ENCODE measurements at places on chromosomes 3 and 15.

DNA sequence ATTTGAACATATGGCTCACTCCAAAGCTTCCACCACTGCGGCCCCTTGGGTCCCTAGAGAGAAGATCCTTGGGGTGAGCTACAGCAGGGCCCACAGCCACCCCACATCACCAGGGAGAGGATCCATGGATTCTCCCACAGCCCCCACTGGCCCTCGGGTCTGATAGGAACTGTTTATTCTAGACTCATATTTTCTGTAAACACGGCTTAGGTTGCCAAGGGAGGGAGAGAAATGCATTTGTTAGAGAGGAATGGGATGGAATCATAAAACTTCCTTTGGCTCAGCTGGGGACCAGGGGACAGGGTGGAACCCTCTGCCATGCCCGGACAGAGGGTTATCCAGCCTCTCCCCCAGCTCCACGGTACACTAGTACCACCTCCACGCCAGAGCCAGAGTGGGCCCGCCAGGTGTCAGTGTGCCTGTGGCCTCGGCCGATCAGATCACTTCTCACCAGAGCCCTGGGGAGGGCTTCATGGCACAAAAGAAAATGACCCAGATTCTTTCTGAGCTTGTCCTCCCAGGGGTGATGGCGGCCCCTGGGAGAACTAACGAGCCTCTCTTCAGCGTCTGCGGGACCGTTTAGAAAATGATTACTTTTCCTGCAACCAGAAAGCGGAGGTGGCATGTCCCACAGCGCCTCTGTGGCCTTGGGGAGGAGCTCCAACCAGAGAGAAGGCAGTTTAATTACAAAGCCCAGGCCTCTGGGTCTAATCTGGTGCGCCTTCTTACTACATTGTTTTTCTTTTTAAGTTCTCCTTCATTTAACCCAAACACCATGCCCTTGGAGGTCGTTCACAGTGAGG, 33.7 kb downstream of the ADCY5 start:
- H3K27me3 ChIP-seq: no peaks in the 10 kb centered on the region
- no peaks in the 10 kb centered on the region for H3K4me1 ChIP-seq
- no peak overlapping the region for H3K4me3 ChIP-seq
- no peaks in the 10 kb centered on the region for H3K36me3 ChIP-seq
- H3K27ac ChIP-seq: no peak overlapping the region

GRCh38 chr3:55322638-55323037, 164.5 kb downstream of the WNT5A start:
- no peak for DNase-seq
- H3K36me3 ChIP-seq: no peaks in the 10 kb centered on the region
- H3K27me3 ChIP-seq: no peaks in the 10 kb centered on the region
- H3K27ac ChIP-seq: no peak overlapping the region

- peak; percentile 22 for DNase-seq
- H3K27ac ChIP-seq: peak within 1 kb of the TSS; percentile 76
- peaks cover 15% of the 10 kb centered on the region for H3K4me1 ChIP-seq
- peaks cover 4% of the 10 kb centered on the region for H3K36me3 ChIP-seq
- no peaks in the 10 kb centered on the region for H3K27me3 ChIP-seq
- H3K4me3 ChIP-seq: peak within 1 kb of the TSS; percentile 71
Observed at GRCh38 chr3:183825456-183826161, at the start of gene MAP6D1. MAP6D1 (minus strand) TSS chr3:183825577; CDS start chr3:183825547, 30 bp downstream.

GRCh38 chr3:110419096-110419495, 652.5 kb upstream of the NECTIN3 start:
- DNase-seq: no peak
- H3K27ac ChIP-seq: peak overlapping the region; percentile 61
- H3K36me3 ChIP-seq: no peaks in the 10 kb centered on the region
- H3K27me3 ChIP-seq: no peaks in the 10 kb centered on the region
- peaks cover 42% of the 10 kb centered on the region for H3K4me1 ChIP-seq

DNA sequence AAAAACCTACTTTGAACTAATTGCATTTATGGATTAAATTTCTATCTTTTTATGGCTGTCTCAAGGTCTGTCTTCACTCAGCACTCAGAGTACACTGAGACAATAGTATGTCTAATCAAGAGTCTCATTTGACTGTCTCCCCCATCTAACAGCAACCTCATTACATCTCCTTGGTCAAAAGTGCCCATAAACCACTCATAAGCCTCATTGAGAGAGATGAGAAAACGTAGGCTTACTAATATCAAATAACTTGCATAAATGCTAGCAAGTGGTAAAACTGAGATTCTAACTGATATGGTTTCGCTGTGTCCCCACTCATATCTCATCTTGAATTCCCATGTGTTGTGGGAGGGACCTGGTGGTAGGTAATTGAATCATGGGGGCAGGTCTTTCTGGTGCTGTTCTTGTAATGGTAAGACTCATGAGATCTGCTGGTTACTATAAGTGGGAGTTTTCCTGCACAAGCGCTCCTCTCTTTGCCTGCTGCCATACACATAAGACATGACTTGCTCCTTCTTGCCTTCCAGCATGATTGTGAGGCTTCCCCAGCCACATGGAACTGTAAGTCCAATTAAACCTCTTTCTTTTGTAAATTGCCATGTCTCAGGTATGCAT, 113.9 kb downstream of the TFDP2 start:
- H3K4me3 ChIP-seq: no peak overlapping the region
- DNase-seq: no peak
- no peaks in the 10 kb centered on the region for H3K27me3 ChIP-seq

DNA sequence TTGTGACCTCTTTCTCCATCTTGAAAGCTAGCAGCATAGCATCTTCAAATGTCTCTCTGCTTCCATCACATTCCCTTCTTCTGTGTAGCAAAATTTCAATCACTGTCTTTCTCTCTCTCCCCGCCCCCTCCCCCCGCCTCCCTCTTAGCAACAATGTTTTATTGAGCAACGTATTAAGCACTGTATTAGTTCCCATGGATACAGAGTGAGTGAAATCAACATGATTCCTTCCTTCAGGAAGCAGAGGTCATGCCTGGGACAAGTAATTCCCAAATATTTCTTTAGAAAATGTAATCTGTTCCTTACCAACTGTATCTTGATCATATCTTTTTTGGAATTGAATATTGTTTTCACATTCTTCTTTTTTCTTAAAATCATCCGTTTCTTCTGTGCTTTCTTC, 373.7 kb upstream of the NECTIN3 start:
- H3K4me3 ChIP-seq: no peak overlapping the region
- DNase-seq: no peak
- H3K4me1 ChIP-seq: no peaks in the 10 kb centered on the region
- no peaks in the 10 kb centered on the region for H3K27me3 ChIP-seq
- H3K36me3 ChIP-seq: no peaks in the 10 kb centered on the region

DNA sequence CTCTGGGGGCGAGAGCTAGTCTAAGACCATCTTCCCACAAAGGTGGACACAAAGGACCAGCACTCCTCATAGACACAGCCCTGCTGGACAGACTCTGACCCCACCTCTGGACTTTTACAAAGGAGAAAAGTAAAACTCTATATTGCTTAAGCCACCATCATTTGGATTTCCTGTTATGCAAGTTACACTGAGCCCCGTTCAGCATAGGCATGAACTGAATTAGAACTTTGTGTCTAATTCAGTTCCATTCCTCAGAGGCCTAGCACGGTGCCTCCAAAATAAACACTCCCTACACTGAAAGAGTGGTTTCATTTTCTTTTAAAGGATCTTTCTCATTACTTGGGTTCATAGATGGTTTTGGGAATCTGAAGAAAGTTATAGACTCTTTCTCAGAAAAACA, 79.2 kb upstream of the OCA2 start:
- H3K27ac ChIP-seq: no peak overlapping the region
- H3K4me1 ChIP-seq: no peaks in the 10 kb centered on the region
- H3K4me3 ChIP-seq: no peak overlapping the region

GRCh38 chr3:149701206-149701976, 43.6 kb upstream of the WWTR1 start:
- H3K36me3 ChIP-seq: no peaks in the 10 kb centered on the region
- H3K4me1 ChIP-seq: no peaks in the 10 kb centered on the region
- H3K27me3 ChIP-seq: no peaks in the 10 kb centered on the region
- no peak for DNase-seq
- no peak overlapping the region for H3K4me3 ChIP-seq

DNA sequence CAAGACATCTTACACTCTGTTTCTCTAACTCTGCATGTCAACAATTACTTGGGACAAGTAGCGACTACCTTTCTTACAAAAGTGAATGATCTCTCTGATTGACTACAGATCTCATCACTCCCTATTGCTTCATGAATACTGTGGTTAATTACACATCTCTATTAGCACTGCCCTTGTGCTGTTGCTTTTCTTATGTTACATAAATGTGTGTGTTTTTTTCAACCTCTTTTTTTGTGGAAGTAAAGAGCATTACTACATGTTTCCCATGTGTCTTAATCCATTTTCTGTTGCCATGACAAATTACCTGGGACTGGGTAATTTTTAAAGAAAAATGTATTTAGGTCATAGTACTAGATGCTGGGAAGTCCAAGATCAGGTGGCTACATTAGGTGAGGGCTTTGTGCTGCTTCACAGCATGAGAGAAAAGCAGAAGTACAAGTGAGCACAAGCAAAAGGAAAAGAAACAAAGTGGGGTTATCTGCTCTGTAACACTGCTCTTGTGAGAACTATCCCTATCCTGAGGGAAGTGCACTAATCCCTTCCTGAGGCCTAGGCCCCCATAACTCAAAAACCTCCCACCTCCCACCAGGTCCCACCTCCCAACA, 298.2 kb upstream of the SATB1 start:
- H3K36me3 ChIP-seq: no peaks in the 10 kb centered on the region
- H3K4me1 ChIP-seq: no peaks in the 10 kb centered on the region
- H3K27ac ChIP-seq: no peak overlapping the region
- H3K4me3 ChIP-seq: no peak overlapping the region
- DNase-seq: no peak

- no peaks in the 10 kb centered on the region for H3K4me1 ChIP-seq
- no peak overlapping the region for H3K27ac ChIP-seq
- no peak overlapping the region for H3K4me3 ChIP-seq
Observed at GRCh38 chr3:78761126-78761525, 1006.7 kb downstream of the ROBO1 start.

DNA sequence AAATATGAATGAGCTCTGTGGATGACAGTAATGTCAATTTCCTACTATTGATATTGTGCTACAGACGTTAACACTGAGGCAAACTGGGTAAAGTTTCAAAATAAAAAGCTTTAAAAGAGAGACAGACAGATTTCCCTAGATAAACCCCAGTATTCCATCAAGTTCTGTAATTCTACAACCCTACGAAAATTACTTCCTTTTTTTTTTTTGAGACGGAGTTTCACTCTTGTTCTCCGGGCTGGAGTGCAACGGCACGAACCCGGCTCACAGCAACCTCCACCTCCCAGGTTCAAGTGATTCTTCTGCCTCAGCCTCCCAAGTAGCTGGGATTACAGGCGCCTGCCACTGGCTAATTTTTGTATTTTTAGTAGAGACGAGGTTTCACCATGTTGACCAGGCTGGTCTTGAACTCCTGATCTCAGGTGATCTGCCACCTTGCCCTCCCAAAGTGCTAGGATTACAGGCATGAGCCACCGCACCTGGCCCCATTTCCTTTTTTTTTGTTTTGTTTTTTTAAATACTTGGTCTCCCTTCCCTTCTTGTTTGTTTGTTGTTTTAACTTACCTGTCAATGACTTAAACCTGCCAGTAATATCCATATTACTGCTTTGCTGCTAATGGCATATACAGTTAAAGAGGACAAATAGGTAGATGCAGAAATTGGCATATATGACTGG, 57.2 kb downstream of the CBLB start:
- no peak overlapping the region for H3K27ac ChIP-seq
- H3K4me3 ChIP-seq: no peak overlapping the region
- no peaks in the 10 kb centered on the region for H3K27me3 ChIP-seq
- H3K4me1 ChIP-seq: peaks cover 11% of the 10 kb centered on the region

DNA sequence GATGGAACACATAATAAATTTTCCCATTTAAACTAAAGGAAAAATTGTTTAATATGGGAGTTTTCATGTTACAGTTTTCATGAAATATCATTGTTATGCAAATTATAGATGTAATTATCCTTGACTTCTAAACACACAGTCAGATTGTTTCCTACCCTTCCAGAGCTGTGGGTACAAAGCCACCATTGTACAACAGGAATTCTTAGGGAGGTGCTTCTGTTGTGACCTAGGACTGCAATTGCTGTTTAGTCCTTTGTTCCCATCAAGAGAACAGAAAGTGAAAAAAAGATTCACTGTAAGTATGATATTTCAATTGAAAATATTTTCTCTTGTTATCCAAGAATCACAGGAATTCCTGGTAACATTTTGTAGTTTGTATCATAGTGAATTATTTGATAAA, 455.3 kb upstream of the NAALADL2 start:
- no peak for DNase-seq
- no peaks in the 10 kb centered on the region for H3K4me1 ChIP-seq
- H3K27ac ChIP-seq: no peak overlapping the region
- no peak overlapping the region for H3K4me3 ChIP-seq
- no peaks in the 10 kb centered on the region for H3K36me3 ChIP-seq

DNA sequence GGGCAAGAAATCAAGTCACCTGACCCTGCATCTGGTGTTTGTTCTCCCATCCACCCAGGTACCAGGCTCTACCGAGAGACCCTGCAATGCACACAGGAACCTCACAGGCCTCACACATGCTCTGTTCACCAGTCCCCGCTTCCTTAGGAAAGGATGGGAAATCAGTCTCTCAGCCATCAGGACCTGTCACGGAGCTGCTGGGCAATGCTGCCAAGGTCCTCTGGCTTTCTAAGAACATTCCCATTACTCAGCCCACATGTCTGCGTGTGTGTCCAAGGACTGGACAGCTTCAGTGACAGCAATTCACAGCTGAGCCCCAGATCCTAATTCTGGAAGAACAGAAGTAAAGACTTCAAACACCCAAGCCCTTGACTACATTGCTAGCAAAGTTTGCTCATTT, 6.5 kb upstream of the SRGAP3 start:
- peaks cover 1% of the 10 kb centered on the region for H3K4me1 ChIP-seq
- DNase-seq: no peak
- H3K27ac ChIP-seq: no peak overlapping the region
- no peaks in the 10 kb centered on the region for H3K27me3 ChIP-seq

DNA sequence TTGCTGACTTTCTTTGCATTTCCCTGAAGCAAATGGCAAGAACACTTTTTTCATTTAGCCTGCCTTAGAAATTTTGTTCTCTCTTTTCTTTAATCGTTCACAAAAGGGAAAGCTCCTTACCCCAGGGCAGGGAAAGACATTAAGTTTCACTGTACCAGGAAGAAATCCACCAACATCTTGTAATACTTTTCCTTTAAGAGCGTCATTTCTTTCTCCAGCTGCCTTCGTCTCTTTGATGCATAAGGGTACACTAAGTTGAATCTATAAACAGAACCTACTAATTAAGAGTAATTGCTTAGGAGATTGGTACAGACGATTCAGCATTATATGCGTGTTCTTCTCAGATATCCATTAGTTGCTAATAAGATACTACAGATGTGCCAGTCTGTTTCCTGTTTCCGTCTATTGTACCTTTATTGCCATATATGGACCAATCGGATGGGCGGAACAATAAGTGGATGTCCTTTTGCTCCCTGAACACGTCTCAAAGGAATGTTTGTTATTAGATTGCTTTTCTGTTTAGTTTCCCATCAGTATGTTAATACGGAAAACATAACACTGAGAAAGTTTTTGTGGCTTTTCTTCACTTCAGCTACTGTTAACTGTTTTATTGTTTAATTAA, 276.7 kb upstream of the RARB start:
- H3K4me3 ChIP-seq: no peak overlapping the region
- DNase-seq: no peak
- H3K4me1 ChIP-seq: no peaks in the 10 kb centered on the region
- no peaks in the 10 kb centered on the region for H3K36me3 ChIP-seq
- no peak overlapping the region for H3K27ac ChIP-seq
- H3K27me3 ChIP-seq: no peaks in the 10 kb centered on the region
